ENCODE measurements at places on chromosomes 7 and 10.
A peak's percentile ranks its signal among the peaks of the same experiment; 100 is the strongest.

- peak; percentile 64 for DNase-seq
Observed at GRCh38 chr10:119207713-119208552, 562 bp downstream of the GRK5 start.

- no peak for DNase-seq
Observed at GRCh38 chr10:91287912-91288311, 67.4 kb downstream of the PCGF5 start.

DNA sequence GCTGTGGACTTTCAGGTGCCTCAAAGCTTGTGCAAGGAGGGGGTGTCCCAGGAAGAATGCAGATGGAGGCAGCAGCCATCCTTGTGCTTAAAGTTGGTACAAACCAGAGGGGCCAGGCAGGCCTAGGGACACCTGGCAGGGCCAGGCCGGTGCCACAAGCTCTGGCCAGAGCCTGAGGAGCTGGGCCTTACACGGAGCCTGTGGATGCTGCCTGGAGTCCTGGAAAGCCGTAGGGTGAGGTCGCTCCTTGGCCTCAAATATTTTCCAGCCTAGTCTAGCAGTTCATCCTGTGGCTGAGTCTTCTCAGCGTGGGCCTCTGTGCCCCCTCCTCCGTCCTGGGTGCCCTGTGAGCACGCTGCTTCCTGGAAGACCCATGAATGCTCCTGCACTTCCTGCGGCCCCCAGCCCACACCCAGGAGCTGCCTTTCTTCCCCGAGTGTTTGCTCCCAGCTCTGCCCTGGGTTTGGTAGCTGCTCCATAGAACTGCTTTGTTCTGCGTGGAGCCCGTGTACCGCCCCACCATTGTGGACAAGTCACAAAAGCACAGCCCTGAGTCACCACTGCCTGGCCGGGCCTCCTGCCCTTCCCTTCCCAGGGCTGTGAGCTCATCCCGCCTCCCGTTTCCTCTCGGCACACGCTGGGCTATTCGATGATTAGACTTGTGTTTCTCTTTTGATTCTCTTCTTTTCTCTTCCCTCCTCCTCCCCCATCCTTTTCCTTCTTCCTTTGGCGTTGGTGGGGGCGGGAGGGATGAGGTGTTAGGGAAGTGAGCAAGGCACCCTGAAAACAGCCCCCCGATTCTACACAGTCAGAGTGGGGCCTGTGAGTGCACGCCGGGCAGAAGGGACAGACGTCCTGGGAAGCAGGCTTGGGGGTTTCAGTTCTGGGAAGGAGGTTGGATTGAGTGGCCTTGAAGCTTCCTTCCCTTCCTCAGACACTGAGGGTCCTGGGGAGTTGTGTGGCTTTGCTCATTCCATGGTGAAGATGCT is 73.2 kb upstream of the SHH start:
- peak; percentile 44 for DNase-seq

GRCh38 chr10:66982792-66983474 is 57.1 kb downstream of the LRRTM3 start:
- no peak for DNase-seq

DNA sequence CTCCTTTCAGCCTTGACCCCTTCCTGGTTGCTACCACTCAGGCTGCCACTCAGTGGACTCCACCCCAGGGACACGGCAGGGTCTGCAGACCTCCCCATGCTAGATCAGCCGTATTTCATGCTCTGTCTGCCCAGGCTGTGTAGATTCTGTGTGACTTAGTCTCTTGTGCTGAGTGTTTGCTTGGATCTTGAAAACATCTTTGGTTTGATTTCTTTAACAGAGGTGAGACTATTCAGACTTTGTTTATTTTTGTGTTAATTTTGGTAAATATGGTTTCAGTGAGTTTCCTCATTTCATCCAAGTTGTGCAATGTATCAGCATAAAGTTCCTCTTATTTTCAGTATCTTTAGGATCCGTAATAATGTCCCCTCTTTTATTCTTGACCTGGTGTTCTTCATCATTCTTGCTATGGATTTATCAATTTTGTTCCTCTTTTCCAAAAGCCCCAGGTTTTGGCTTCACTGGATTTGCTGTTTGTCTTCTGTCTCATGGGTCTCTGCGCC is 21.2 kb upstream of the PWWP2B start:
- no peak for DNase-seq

- DNase-seq = no peak
Observed at GRCh38 chr10:101629837-101630632, 41.9 kb downstream of the DPCD start.

DNA sequence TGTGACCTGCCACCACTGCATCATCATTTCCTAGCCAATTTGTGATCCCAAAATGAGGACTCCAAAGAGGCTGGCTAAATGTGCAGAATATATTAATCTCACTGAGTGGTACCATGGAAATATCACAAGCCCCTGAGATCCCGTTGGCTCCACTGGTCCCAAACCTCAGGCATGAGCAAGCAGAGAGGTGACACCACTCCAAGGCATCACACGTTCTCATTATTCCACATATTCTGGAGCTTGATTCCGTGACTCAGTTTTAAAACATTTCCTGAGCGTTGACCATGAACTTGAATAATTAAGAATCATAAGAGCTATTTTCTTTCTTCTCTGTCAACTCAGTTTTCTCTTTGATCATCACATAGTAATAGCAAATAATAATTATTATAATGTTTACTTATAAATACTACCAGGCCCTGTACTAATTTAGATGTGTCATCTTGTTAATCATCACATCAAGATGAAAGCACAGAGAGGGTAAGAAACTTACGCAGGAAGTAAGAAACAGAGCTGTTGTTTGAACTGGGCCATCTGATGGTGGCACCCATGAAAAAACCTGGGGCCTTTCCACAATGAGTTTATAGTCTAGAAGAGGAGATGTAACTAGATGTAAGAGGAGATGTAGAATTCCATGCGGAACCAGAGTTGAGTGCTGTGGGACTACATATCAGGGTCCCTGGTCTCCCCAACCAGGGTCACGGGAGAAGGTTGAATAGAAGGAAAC is 3.5 kb downstream of the APBB1IP start:
- DNase-seq = peak; percentile 69

GRCh38 chr10:24887855-24888231 is 64.6 kb downstream of the PRTFDC1 start:
- DNase-seq = no peak

DNA sequence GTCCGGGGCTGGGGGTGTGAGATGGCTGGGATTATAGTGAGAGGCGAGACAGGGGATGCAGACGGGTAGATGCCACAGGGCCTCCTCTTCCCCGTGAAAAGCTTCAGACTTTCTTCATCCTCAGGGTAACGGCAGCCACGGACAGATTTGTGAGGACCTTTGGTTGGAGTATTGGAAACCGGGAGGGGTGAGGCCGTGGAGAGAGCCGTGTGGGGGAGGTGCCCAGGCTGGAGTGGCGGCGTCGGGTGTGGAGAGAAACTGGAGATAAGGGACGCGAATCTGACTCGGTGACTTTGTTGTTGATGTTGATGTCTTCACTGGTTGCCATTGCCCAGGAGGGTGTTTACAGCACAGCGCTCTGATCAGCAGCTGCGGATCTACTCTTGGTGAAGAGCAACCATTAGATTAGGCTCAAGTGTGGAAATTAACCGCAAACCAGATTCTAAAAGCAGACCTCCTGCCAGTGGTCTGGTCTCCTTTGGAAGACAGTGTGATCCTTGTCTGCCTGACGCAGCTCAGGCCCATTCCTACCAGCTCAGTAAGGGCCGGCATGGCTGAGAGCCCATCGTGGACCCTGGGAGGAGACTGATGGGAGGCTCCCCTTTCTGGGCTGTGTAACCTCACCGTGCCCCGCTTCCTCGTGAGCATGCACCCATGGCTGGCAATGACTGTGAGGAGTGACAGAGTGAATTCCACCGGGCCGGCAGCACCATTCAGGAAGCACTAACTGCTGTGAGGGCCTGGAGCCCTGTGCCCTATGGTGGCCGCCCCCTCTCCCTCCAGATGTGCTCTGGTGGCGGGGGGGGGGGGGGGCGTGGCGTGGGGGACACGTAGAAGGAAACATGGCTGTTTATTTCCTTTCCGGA is 90.3 kb downstream of the INPP5A start:
- no peak for DNase-seq

DNA sequence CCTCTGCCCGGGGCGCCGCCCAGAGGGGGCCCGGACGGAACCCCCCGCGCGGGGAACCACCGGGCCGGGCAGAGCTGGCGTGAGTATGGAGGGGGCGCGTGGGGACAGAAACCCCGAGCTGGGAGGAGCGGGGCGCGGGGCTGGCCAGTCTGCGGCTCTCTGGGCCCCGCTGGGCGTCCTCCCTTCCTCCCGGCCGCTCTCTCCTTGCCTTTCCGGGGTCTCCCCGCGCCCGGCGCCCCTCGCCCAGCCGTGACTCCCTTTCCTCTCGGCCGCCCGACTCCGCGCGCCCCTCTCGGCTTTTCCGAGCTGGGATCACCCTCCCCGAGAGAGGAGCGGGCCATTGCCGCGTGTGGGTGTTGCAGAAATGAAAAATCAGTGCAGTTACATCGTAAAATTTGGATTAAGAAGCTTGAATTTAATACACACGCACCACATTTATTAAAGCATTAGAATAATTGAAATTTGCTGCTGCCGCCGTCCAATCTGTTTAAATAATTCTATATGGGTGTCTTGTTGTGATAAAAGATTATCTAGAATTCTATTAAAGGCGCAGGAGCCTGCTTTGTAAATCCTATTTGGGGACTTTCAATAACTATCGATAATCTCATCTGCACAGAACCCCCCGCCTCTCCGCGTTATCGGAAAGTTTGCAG is 9.1 kb downstream of the UNCX start:
- DNase-seq = no peak

GRCh38 chr7:71961283-71961682 is 450.9 kb downstream of the CALN1 start:
- DNase-seq = no peak

DNA sequence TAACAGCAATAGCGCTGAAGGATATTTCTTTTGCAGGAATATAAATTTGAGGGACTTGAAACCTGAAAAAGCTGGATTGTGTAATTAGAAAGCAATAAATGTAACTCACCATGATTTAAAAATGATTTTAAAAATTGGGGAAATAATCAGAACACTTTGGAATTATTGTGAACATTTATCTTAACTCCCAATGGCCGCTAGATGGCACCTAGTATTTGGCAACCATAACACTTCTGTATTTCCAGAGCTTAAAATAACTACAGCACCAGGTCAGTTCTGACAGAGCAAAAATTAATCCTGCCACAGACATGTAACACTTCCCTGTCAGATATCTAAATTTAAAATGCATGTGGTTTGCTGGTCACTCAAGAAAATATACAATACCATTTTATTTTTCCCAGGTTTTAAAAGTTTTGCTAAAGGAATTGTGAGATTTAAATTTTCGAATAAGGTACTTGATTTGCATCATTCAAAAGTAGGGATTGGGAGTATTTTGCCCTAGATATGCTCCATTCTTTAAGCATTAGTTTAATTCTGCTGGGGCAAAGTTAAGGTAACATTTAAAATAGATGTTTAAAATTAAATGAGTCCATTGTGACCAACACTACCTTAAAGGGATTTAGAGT is 144.5 kb downstream of the PPP1R3A start:
- peak; percentile 51 for DNase-seq

DNA sequence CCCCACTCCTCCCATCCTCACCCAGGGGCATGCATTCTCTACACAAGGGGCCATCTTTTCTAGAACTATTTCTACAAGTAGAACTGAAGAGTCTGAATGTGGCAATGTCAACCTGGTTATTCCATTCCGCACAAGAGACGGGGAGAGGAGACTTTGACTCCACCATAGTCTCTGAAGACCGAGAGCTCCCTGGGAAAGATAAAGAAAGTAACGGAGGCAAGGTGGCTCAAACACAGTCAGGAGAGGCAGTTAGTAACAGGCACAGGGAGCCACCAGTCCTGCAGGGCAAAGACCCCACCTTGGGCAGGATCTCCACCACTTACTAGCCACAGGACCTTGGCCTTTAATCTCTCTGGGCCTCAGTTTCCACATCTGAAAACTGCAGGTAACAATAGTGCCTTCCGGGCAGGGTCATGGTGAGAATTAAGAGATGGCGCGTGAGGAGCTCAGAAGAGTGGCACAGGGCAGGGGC is 100.3 kb downstream of the TNS3 start:
- DNase-seq = no peak

DNA sequence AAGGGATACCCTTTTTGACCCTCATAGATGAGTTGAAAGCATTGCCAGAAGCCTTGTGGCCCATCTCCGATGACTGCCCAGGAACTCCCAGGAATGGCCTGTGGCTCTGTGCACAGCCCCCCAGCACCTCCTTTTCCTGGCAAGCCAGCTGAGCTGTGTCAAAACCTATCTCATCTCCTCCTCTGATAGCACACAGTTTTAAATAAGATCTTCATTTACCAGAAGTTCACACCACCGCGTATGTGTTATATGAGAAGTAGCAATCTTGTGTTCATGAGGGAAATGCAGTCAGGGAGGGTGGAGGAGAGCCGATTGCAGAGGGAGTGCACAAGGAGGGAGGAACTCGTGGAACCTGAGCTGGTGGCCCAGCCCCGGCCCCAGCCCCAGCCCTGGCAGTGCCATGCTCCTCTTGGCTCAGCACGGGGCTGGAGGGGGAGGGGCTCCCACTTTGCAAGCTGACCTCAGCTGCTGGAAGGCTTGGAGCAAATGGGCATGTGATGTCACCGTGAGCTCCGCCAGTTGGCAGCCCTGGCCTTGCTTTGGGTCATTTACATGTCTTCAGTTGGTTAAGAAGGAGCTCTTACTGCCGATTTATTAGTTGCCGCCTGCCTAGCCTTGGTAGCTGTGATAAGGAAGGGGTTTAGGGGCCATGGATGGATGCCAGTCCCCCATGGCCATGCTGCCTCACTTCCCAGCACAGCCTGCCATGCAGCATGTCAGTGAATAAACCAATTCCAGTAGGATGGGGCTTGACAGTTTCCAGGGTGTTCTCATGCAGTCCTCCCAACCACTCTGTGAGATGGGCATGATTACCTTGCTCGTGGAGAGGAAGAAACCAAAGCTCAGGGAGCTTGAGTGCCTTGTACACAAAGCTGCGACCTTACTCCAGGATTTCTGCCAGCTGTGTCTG is 20.0 kb downstream of the UNC5B start:
- no peak for DNase-seq

DNA sequence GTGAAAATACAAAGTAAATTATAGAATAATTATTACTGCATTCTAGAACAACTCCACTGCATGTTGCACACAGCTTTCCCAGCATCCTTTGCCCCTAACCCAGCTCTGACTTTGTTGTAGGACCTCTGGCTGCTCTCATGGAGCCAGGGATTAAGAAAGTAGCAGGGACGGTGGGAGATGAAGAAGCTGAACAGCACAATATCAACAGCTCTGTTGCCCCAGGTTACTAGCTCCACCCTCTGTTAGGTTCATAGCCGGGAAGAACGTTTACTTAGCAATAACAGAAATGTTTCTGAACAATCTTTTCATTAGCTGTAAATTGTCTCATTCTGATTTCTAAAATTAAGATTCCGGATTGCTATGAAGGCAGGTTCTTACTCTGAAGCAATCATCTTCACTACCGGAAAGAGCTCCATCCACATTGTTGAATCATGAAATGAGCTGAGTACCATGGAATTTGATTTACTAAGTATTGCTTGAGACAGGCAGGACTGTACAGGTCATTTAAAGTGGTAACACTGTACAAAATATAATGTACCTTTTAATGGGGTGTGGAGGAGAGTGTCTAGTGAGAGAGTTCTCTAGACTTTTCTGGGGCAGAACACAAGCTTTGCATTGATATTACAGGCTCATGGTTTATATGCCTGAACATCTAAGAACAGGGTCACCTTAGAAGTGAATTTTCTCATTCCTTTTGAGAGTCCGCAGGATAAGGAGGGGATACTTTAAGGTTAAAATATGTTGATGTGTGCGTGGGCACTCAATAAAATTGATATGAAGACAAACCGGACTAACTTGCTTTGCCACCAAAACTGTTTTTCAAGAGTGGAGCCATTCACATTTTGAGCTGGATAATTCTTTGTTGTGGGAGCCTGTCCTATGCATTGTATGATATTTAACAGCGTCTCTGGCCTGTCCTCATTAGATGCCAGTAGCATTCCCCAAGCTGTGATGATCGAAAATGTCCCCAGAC is 20.8 kb upstream of the RAB18 start:
- DNase-seq = peak; percentile 35

- no peak for DNase-seq
Observed at GRCh38 chr10:11073410-11073809, 55.7 kb downstream of the CELF2 start.
